CD8-positive, alpha-beta memory T cell (primary cell): ENCODE measurements at places on chromosomes 7 and 10.

DNA sequence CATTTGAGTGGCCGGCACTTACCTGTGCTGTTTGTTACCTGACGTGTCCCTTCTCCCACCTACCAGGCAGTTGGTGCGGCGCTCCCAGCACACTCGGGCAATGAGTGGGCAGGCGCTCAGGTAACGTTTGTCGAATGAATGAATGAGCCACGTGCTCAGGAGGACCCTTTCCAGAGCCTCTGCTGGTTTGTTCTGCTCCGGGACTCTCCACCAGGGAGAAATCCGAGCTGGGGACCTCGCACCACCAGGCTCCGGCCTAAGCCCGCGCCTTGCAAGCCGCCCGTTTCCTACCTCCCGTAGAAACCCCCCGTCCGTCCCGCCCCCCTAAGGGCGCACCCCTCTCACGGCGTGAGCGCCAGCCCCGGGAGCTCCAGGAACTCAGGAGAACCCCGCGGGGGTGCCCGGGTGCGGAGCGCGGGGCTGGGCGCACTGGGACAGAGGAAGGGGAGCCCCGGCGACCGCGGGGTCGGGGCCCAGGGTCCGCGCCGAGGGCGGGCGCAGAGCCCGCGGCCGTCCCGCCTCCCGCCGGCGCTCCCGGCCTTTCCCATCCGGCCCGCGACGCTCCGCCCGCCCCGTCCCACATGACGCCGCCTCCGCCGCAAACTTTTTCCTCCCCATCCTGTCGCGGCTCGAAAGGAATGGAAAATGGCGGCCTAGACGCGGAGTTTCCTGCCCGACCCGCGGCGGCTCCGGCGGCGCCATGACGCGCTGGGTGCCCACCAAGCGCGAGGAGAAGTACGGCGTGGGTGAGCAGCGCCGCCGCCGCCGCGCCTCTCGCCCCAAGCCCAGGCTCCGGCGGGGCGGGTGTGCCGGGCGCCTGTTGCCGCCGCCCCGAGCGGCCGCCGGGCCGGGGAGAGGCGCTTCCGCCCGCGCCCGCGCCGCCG lies at the start of gene DOCK1:
DOCK1 (plus strand) TSS at position 611 of the 884 bp plus-strand sequence; CDS start at position 701, 90 bp downstream.
- DNase-seq, result no peak

GRCh38 chr7:101784292-101785127 lies 32.9 kb upstream of the CUX1 start:
- no peak for DNase-seq

- DNase-seq, result no peak
Observed at GRCh38 chr10:108427146-108427545, 1262.6 kb upstream of the SORCS1 start.

- no peak for DNase-seq
Observed at GRCh38 chr10:113458451-113458850, 94.4 kb upstream of the HABP2 start.

GRCh38 chr10:61742812-61743211 lies 80.1 kb downstream of the CABCOCO1 start:
- no peak for DNase-seq

- no peak for DNase-seq
Observed at GRCh38 chr10:72459301-72459700, 104.6 kb upstream of the DNAJB12 start.

DNA sequence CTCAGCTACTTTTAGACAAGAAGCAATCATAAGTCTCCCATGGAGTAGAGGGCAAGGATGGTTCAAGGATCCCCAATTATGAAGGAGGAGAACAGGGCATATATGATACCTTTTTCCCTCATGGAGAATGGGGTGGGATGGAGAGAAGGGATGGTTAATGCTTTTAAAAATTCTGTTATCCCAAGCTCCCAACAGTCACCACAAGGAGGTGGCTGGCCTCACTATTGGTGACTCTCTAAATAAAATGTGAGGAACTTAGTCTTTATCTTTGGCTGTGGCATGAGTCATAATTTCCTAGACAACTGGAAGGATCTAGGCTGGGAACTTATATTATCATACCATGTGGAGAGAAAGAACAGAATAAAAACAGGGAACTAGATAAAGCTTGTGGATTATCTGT lies 297.0 kb downstream of the PHTF2 start:
- no peak for DNase-seq
